Lung (tissue), 17 donors: ENCODE measurements at places on chromosomes 2 and 18. TPM values are rescaled to one million over a fixed set of nuclear protein-coding genes. Genes with fewer than 3 reads are reported as not detected.

DNA sequence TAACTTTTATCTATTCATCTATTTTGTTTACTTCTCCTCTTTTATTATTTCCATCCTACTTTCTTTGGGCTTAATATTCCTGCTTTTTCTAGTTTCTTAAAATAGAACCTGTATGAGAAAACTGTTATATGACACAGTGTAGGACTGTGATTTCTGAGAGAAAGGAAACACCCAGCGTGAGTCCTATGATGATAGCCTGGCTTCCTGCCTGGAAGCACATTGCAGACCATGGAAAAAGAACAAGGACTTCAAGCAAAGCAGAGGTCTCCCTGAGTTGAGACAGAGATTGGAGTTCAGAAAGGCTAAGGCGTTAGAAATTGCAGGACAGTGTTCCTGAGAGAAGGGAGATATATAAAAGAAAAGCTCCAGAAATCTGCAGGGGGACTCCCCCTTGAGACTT, 7.8 kb downstream of the RBM44 start:
- no peaks in the 10 kb centered on the region for H3K27me3 ChIP-seq
- no peak overlapping the region for H3K27ac ChIP-seq
- H3K4me1 ChIP-seq = no peaks in the 10 kb centered on the region

GRCh38 chr18:25736516-25736915, 353.9 kb downstream of the SS18 start:
- no peaks in the 10 kb centered on the region for H3K4me1 ChIP-seq
- H3K27ac ChIP-seq = no peak overlapping the region
- H3K4me3 ChIP-seq = no peak overlapping the region
- H3K36me3 ChIP-seq = no peaks in the 10 kb centered on the region

GRCh38 chr18:78772360-78773302, 207.0 kb upstream of the SALL3 start:
- H3K4me1 ChIP-seq = no peaks in the 10 kb centered on the region
- H3K4me3 ChIP-seq = no peak overlapping the region
- H3K27me3 ChIP-seq = peaks cover 10% of the 10 kb centered on the region
- H3K27ac ChIP-seq = no peak overlapping the region

- no peak overlapping the region for H3K27ac ChIP-seq
- H3K4me1 ChIP-seq = no peaks in the 10 kb centered on the region
- no peaks in the 10 kb centered on the region for H3K36me3 ChIP-seq
- no peak overlapping the region for H3K4me3 ChIP-seq
- H3K27me3 ChIP-seq = no peaks in the 10 kb centered on the region
- DNase-seq = no peak
These were observed 315.9 kb upstream of the ZEB2 start for GRCh38 chr2:144835634-144836350.

DNAJC5G gene
- polyA plus RNA-seq = not detected

TGFA gene
- 3.8 TPM for polyA plus RNA-seq

DNAH6 gene
- 1.9 TPM for polyA plus RNA-seq
